ENCODE measurements at places on chromosomes 12 and 14.

DNA sequence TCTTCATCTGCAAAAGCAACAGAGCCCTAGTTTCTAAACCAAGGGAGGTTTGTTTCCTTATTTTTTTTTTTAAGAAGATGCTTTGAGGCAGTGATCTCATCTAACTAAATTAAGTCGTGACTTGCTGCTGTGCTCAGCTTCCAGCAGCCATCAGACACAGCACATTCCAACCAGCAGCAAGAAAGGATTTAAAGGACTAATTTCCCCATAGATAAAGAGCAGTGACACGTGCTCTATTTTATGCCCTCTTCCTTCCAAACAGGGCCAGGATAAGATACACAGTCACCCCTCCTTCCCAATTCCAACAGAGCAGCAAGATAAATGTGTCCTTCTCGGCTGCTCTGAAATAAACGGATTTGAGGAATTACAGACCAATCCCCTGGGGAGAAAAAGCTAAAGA, 81.7 kb downstream of the PRKAB1 start:
- no peak for DNase-seq

- no peak for DNase-seq
Observed at GRCh38 chr14:65485516-65485915, 73.0 kb downstream of the FUT8 start.

- no peak for DNase-seq
Observed at GRCh38 chr14:106679776-106680175, 1153.4 kb downstream of the TMEM121 start.

GRCh38 chr12:58711974-58712373, 208.3 kb downstream of the LRIG3 start:
- DNase-seq: no peak

DNA sequence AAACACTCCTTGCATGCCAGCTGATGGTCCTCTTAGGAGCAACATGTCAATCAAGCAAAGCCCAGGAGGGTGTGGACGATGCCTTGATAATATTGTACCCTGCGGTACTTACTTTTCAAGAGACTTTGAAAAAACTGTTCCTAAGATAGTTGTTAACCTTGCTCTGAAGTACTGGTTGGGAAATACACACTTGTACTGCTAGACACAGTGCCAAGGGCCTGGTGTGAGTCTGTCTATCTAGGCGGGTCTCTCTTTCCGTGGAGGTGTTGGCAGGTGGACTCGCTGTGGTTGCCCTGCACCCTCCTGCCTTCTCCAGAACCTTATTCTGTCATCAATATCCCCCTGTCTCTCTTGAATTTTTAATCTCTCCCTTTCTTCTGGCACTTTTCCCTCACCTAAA, 189.4 kb downstream of the NRXN3 start:
- DNase-seq: no peak

GRCh38 chr12:67740711-67741110, 92.2 kb downstream of the DYRK2 start:
- no peak for DNase-seq

DNA sequence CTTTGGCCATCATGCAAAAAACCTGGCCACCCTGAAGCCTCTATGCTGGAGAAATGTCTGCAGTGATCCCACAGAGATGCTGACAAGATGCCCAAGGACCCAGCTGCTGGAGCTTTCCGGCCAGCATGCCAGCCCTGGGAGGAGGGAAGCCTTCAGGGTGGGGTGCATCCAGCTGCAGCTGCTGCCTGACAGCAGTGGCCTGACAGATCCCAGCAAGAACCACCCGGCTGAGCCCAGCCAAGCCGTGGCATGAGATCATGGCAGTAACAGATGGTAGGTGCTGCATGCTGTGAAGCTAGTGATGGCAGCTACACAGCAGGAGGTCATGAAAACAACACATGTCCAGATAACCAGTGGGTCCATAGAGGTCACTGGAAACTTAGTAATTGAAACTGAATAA, 13.8 kb downstream of the CLBA1 start:
- no peak for DNase-seq

DNA sequence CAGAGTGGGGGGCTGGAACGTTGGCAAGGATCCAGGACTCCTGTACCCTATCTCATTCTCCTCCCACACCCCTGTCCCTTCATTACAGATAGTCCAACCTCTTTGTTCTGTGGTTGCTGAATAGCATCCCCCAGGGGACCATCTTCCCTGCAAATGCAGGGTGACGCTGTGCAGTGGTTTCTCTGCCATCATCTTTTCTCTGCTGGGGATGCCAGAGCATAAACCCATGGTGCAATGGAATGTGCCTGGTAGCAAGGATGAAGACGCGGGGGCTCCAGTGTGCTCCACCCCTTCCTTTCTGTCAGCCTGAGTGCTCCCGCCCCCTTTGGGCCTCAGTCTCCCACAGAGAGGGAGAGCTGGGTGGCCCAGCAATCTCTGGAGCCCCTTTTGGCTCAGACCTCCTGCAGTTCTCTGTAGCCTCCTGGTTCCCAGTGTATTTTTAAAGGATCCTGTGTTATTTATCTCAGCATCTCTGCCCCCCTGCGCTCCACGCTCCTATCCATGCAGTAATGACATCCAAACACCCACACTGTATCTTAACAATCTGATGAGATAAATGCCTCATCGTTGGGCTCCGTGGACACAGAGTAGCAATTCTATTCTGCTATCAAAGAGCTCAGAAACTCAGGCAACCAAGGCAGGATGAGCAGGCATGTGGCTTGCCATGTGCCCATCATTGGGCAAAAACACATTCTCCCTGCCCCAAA, 212.8 kb downstream of the CACNA1C start:
- DNase-seq: no peak

DNA sequence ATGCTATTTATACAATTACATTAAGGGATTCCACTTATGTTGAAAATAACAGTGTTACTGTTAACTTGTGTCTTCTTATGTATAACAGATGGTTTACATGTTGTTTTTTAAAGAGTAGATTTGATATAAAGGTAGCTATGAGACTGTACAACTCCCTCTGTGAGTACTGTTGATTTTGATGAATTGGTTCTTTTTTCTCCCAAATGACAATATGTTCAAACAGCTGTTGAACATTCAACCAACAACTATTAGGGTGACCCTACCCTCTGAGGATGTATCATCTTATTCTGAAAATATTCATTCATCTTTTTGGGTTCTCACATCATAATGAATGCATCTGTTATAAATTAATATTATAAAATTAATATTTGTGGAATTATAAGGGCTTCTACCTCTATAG, 456.9 kb upstream of the MGAT4C start:
- no peak for DNase-seq

DNA sequence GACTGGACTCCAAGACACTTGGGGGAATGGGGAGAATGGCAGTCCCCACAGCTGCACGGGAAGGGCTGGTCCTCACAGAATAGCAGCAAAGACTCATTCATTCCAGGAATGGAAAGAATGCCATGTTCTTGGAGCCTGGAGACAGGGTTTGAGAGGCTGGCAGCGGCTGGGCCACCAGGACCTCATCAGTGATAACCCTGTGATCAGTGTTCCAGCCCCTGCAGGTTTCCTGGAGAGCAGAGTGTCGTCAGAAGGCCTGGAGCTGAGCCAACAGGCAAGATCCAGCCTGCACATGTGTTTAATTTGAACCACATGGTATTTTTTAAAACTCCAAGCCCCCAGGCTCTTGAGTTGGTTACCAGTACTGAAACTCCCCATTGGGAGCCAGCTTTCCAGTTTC, 11.3 kb downstream of the BDKRB1 start:
- no peak for DNase-seq

- DNase-seq: no peak
Observed at GRCh38 chr12:48824905-48825304, 6.6 kb downstream of the CACNB3 start.

DNA sequence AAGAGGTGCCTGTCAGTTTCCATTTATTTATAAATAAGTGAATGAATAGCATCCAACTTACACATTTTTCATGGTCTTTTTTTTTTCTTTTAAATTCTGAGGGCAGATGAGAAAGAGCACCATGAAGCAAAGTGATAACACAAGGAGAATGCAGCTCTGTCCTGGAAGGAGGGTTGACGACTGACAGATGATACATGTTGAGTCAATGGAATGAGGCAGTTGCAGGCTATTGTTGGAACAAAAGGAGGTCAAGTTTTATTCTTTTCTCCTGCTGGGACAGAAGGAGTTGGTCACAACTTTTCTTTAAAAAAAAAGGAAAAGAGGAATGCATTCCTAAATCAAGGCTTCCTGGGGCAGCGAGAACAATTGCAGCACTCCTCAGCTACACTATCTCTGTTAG, 119.9 kb upstream of the PLEKHG7 start:
- peak; percentile 35 for DNase-seq

- DNase-seq: peak; percentile 68
Observed at GRCh38 chr12:94650143-94651056, at the start of gene TMCC3. TMCC3 (minus strand) TSS chr12:94650557; CDS start chr12:94650430, 127 bp downstream.

DNA sequence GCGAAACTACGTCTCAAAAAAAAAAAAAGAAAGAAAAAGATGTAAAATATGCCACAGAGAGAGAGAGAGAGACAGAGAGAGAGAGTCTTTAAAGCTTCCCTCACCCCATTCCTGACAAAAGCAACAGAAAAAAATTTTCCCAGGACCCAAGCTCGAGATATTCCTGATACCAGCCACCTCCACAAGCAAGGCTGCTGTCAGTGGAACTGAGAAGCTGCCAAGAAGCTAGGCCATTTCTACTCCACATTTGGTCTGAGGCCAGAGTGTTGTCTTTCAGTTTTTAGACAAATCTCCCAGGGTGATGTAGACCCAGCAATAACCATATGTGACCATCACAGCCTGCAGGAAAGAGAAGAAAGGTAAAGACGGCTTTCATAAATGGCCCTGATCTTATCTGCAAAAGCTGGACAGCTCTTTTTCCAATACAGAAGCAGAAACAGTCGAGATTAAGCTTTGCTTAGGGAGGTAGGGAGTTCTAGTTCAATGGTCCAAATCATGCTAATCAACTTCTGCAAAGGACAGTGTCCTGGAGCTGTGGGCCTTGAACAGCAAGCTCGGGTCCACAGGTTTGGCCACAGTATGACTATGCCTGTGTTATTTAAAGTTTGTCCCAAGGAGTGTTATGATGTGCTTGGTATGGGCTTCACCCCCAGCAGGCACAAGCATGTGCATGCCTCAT, 130.3 kb upstream of the NUDT4 start:
- DNase-seq: no peak

DNA sequence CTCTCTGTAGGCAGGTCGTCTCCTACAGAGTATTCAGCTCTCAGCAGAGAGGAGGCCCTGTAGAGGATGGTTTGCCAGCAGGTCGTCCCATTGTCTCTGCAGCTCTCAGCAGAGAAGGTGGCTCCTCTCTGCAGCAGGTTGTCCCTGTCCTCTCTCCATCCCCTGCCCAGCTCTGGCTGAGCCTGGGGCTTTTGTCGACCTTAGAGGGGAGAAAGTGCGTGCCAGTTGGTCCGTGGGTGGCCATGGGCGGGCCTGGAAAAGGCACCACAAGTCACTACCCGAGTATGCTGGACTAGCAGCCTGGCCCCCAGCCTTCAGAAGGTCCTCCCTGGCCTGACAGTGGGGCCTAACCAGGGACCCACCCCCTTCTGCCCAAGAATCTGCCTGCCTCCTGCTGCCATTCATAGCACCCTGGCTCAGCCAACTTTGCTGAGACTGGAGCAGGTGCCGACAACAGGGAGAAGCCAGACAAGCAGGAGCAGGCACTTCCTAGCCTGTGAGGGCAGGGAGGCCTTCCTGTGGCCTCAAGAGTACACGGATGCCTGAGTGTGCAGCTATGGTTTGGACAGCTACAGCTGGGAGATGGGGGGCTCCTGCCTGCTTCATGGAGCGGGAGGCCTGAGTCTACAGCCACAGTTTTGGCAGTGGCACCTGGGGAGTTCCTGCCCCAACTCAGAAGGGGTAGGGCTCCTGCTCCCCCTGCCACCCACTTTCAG, 59.7 kb upstream of the KCNH3 start:
- DNase-seq: no peak

DNA sequence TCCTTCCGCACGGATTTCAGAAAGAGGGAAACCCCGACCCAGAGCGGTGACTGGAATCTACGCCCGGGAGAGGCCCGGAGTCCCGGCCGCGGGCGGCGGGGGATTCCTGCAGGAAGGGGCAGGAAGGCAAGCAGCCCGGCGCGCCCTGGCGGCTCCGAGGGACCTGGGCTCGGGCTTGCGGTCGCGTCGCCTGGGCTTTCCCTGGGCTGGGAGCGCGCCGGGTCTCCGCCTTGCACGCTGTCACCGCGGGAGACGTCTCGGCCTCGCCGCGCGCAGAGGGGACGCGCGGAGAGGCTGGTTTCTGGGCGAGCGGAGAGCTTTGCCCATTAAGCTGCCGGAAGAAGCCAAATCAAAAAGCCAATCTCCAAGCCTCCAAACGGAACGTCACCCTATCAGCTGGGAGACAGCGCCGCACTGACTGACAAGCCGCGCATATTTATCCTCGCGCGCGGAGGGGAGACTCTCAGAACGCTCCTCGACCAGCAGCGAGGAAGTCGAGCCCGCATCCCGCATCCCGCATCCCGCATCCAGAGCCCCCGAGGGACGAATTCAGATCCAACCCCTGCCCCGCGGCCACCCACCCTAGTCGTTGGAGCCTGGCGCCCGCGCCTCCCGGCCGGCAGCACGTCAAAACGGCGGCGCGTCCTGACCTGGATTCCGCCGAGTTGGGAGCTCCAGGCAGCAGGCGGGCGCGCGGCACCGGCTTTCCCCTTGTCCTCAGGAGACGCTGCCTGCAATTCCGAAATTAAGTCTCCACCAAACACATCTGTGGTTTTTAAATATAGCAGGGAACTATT, at the start of gene SLC8A3:
Gene SLC8A3, minus strand, starts transcription at position 293 of the 797 bp plus-strand sequence. CDS start 20,529 bp downstream, outside the sequence.
- peak; percentile 92 for DNase-seq

GRCh38 chr12:67698672-67699581, 50.4 kb downstream of the DYRK2 start:
- no peak for DNase-seq

GRCh38 chr12:74441872-74442271, 95.8 kb upstream of the ATXN7L3B start:
- peak; percentile 7 for DNase-seq

DNA sequence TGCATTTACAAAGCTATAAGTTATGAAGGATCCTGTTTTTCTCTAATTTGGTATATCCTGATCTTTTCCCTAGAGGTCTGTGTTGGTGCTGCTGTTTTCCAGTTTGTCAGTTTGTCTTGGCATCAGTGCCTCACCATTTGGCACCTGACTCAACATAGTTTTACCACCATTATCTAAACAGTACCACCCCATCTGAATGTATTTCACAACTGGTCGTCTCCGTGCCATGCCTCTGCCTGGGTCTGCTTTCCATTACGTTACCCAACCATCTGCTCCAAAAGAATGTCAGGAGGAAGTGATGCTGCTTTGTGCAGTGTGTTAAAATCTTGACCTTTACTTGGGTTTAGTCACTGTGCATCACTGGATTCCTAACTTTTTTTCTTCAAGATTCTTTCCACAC, 129.3 kb upstream of the RASSF8 start:
- DNase-seq: no peak

DNA sequence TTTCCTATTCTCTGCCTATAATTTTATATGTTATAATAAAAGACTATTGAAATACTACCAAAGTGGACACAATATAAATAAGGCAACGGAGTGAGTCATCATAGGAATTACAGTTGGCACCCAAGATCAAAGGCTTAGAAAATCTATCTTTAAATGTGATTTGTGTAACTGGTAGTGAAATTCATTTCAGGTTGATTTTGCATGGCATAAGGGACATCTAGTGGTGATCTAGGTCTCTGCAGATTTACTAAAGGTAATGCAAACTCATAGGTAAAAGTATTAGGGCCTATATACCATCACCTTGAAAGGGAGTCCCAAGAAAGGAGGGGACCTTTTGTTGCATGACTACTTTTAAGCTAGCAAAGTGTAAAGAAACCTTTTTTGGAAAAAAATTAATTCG, 527.2 kb downstream of the NRXN3 start:
- no peak for DNase-seq

GRCh38 chr14:23066855-23067744, 9.8 kb upstream of the CDH24 start:
- DNase-seq: no peak
